Activated naive CD8-positive, alpha-beta T cell treated with anti-CD3 and anti-CD28 coated beads for 36 hours (primary cell): ENCODE measurements at places on chromosomes 3 and 15. TPM values are rescaled to one million over a fixed set of nuclear protein-coding genes. Genes with fewer than 3 reads are reported as not detected.

DNA sequence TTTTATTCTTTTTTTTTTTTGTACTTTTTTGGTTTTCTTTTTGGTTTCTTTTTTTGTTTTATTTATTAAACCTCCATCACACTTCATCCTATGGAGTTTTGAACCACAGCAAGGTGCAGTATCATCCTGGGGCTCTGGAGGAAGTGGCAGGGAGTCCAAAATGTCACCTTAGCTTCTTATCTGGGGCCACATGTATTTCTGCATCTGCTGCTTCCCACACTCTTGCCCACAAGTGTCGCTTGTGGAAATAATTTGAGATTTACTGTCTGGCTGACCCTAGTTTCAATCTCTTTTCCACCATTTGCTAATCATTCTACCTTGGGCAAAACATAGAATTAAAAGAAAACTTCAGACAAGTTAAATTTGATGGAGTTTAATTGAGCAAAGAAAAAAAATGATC, 6.4 kb downstream of the OPA1 start:
- peak overlapping the region; percentile 72 for H3K27ac ChIP-seq
- H3K4me3 ChIP-seq, result no peak overlapping the region
- no peaks in the 10 kb centered on the region for H3K27me3 ChIP-seq
- peaks cover 47% of the 10 kb centered on the region for H3K36me3 ChIP-seq

- H3K36me3 ChIP-seq, result no peaks in the 10 kb centered on the region
- peaks cover 2% of the 10 kb centered on the region for H3K4me1 ChIP-seq
- H3K4me3 ChIP-seq, result peak overlapping the region; percentile 29
- no peak overlapping the region for H3K27ac ChIP-seq
Observed at GRCh38 chr3:184568924-184569829, 7.6 kb downstream of the EPHB3 start.

GRCh38 chr3:184712248-184713039, 580 bp upstream of the MAGEF1 start:
- peaks cover 4% of the 10 kb centered on the region for H3K27me3 ChIP-seq
- DNase-seq, result no peak
- H3K4me3 ChIP-seq, result peak overlapping the region; percentile 91
- peaks cover 23% of the 10 kb centered on the region for H3K4me1 ChIP-seq

DNA sequence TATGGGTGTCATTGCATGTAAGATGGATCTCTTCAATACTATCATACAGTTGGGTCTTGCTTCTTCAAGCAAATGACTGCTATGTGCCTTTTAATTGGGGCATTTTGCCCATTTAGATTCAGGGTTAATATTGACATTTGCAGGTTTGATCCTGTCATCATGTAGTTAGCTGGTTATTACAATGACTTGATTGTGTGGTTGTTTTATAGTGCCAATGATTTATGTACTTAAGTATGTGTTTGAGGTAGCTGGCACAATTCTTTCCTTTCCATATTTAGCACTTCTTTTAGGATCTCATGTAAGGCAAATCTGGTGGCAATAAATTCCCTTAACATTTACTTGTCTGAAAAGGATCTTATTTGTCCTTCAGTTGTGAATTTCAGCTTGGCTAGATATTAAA, 267.5 kb downstream of the VGLL3 start:
- DNase-seq, result no peak
- no peaks in the 10 kb centered on the region for H3K27me3 ChIP-seq
- no peak overlapping the region for H3K4me3 ChIP-seq
- H3K27ac ChIP-seq, result no peak overlapping the region

- no peak overlapping the region for H3K27ac ChIP-seq
- H3K4me3 ChIP-seq, result no peak overlapping the region
- no peak for DNase-seq
- H3K27me3 ChIP-seq, result peaks cover 61% of the 10 kb centered on the region
Observed at GRCh38 chr15:73367624-73368300, 996 bp downstream of the HCN4 start.

GRCh38 chr15:63473749-63473998, 30.7 kb upstream of the USP3 start:
- DNase-seq, result no peak
- H3K27me3 ChIP-seq, result no peaks in the 10 kb centered on the region
- H3K36me3 ChIP-seq, result no peaks in the 10 kb centered on the region
- H3K4me1 ChIP-seq, result peaks cover 46% of the 10 kb centered on the region
- no peak overlapping the region for H3K4me3 ChIP-seq
- peak overlapping the region; percentile 84 for H3K27ac ChIP-seq

DNA sequence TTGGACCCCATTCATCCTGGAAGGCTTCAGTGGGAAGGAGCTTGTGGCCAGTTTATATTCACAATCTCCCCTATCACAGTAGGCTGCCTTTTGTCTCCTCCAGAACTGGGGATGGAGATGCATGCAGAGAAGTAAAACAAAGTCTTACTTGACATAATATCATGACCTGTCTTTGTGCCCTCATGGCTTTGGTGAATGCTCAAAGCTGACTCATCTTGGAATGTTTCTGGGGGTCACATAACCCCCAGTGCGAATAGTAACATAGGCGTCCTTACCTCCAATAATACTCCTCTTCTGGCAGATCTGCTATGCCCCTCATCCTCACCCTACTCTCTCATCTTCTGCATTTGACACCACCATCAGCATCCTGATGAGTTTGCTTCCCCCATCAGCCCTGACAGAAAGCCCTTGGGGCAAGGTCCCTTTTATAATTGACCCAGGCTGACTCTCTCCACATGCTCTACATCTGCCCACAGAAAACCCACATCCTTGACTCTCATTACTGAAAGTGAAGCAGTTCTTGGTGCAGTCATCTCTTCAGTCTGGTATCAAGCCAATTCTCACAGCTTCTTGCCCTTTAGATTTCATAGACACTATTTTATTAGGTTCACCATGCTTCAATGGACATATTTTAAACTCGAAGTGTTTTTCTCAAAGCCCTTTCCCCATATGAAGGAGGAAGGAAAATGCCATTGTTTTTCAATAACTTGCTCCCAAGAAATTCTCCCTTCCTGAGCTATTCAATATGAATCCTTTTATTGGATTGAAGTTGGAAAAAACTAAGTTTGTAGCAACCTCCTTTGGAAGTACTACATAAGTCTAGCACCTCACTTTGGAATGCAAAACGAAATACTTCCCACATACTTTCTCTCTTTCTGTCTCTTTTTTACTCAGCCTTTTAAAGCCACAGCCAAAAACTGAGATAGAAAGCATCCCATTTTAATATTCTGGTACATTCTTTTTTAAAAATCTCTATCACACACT, 36.6 kb downstream of the OSTN start:
- no peak for DNase-seq
- peaks cover 3% of the 10 kb centered on the region for H3K27me3 ChIP-seq
- no peaks in the 10 kb centered on the region for H3K4me1 ChIP-seq
- no peaks in the 10 kb centered on the region for H3K36me3 ChIP-seq

The TNFAIP8L3 gene
- 0.82 TPM for total RNA-seq

The MKRN2OS gene
- total RNA-seq, result not detected

GRCh38 chr3:197362081-197362480, 63.7 kb upstream of the DLG1 start:
- no peak overlapping the region for H3K4me3 ChIP-seq
- no peaks in the 10 kb centered on the region for H3K4me1 ChIP-seq
- no peak for DNase-seq
- no peaks in the 10 kb centered on the region for H3K27me3 ChIP-seq
- peaks cover 7% of the 10 kb centered on the region for H3K36me3 ChIP-seq
